Hindlimb muscle (tissue), 1 donor: ENCODE measurements at places on chromosomes 13 and 19. TPM values are rescaled to one million over a fixed set of nuclear protein-coding genes. Genes with fewer than 3 reads are reported as not detected.

GGACT gene
- polyA plus RNA-seq = 3.6 TPM

ZNF525 gene
- 8.1 TPM for polyA plus RNA-seq

- no peak for DNase-seq
Measured at GRCh38 chr13:85529218-85529594, 270.0 kb downstream of the SLITRK6 start.

FFAR2 gene
- polyA plus RNA-seq = 0.65 TPM

GRCh38 chr13:88153353-88153752, 482.2 kb downstream of the SLITRK5 start:
- no peak for DNase-seq
